Motor neuron (in vitro differentiated cells): ENCODE measurements at places on chromosomes 12 and 14. TPM values are rescaled to one million over a fixed set of nuclear protein-coding genes. Genes with fewer than 3 reads are reported as not detected.

The RFLNA gene
- total RNA-seq, result 2.8 and 4.1 TPM in 2 replicates

The SMOC1 gene
- total RNA-seq, result 1.9 and 3.2 TPM in 2 replicates

The SCN8A gene
- 16.0 and 17.8 TPM in 2 replicates for total RNA-seq

The BHLHE41 gene
- 0.14 and 0.31 TPM in 2 replicates for total RNA-seq

The SYNDIG1L gene
- total RNA-seq, result 0.34 TPM in 1 of 2 replicates, not detected in the other

DNA sequence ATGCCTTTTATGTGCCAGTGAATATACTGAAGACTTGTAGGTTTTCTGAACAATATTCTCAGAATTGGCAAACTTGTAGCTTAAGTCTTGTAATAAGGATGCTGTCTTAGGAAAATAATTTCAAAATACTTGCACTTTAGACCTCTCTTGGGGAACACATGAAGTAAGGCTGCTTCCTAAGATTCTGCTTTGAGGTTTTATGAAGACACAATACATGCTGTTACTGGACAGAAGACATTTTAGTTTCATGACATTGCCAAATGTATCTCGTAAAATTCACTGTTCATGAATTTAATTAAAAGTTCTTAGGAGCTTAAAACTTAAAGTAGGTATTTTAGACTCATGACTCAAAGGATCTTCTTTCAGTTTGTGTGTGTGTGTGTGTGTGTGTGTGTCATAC lies 80.7 kb downstream of the RAD51B start:
- no peak for ATAC-seq

DNA sequence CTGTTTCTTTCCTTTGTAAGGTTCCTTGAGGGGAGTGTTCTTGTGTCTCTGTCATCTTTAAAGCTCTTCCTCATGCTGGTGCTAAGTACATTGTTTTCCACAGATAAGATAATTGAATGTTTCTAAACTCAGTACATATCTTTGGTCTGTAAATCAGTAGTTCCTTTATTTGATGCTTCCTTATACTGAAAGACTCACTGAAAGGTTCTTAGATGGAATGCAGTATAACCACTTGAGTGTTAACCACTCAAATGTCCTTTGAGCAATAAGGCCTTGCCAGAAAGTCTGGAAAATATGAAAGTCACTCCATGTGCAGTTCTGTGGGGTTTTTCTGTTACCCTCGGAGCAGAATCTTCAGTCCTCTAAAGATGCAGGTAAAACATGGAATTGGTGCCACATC lies 23.0 kb upstream of the RNU6-8 start:
- ATAC-seq, result no peak

DNA sequence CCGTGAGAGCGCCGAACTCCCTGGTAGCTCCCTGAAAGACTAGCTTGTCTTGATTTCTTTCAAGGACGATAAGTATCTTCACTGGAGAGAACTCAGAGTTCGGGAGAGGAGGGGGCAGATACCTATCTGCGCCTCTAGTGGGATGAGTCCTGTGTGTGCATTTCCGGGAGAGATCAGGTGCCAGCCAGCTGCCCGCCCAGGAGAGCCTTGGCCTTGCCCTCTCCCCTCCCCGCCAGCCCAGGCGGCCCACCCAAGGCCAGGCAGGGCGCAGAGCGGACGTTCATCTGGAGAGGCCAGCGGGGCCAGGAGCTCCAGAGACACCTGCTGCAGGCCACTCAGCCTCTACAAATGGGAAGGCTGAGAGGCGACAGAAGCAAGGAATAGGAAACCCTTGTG lies 1.0 kb downstream of the CD9 start:
- peak; percentile 39 for ATAC-seq

DNA sequence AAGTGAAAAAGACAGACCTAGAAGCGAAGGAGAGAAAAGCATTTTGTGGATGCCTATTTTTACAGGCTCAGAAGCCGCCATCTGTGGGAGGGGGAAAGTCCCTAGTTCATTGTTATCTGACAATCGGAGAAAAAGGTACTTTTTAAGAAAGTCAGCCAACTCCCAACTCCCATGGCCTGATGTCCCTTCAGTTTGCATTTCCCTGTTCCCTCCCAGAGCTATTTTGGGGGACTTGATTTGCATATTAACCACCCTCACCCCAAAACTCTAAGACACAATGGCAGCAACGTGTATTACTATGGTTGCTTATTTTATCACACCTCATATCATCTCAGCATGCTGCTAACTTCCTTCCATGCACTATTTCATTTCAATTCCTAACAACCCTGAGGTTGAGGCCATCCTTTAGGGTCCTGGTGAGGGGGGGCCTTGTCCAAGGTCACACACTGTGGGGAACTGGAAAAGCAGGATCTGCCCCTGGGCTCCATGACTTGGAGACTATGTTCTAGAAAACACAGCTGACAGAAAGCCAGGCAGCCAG lies 18.7 kb downstream of the HVCN1 start:
- no peak for ATAC-seq

DNA sequence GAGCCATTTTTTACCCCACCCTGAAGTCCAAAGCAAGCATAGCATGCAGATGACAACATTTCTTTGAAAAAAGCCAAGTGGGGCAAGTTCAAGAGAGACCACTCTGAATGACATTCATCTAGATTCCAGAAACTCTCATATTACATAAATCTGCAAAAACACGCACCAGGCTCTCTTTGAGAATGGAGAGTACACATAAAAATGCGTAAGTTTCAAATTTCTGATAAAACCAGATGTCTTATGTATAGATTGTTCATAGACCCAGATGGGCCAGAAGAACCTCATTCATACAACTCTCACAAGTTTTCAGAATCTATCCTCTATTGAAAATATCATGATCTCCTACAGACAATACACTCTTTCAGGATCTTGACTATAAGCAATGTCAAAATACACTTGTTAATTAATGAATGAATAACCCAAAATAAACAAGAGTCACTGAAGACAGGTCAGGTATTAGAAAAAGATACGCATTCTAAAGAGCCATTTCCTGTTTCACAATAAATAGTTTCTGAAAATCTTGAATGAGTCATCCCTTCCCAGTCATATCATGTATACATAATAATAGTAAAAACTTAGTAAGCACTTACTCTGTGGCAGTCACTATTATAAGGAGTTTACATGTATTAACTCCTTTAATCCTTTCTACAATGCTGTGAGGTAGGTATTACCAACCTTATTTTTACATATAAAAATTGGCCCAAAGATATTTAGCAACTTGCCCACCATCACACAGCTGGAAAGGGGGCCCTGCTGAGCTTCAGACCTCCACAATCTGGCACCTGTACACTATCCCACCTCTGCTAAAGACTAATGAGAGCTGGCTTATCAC lies 72.0 kb downstream of the PPP2R5E start:
- ATAC-seq, result peak; percentile 87

DNA sequence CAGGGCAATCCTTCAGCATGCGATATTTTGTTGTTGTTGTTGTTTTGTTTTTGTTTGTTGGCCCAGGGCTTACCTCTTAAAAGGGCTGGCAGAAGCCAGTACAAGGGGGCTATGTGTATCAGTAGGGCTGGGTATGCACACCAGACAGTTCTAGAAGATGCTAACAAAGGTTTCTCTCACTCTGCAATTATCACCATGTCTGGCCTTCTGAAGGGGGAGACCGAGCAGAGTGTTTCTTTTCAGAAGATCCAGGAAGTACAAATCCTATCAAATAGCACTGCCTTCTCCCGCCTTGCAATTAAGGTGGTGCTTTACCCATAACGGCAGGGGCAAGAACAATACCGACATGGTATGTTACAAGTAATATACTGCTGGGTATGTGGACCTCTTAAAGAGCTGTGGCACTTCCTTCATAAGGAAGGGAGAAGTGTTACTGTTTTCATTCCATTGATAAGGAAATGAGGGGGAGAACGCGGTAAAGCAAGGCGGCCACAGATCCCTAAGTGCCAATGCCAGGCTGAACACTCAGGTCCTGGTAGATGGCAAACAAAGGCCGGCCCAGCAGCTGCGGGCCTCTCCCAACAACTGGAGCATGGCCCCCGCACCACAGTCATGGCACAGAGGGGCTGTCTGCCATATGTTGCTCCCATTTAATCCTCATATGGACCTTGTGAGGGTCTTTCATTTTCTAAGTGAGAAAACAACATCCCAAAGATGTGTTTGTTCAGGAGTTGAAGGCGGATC lies 19.2 kb upstream of the CACNA2D4 start:
- no peak for ATAC-seq

GRCh38 chr14:54137614-54137961 lies 181.0 kb upstream of the BMP4 start:
- no peak for ATAC-seq

DNA sequence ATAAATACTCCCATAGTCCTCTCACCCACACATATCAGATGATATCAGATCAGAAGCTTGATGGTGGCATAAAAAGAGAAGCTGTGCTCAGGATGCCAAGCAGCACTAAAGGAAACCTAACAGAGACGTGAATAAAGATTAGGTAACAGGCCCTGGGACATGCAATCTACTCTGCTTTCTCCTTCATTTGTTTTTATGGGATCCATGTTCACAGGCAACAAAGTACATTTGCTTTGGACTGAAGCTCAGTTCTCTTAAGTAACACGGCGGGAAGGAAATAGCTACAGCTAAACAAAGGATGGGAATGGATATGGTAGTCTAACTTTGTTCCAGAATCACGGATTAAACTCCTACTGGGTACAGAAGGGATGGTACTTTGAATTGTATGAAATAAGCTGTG lies 119.5 kb downstream of the TTC7B start:
- no peak for ATAC-seq

DNA sequence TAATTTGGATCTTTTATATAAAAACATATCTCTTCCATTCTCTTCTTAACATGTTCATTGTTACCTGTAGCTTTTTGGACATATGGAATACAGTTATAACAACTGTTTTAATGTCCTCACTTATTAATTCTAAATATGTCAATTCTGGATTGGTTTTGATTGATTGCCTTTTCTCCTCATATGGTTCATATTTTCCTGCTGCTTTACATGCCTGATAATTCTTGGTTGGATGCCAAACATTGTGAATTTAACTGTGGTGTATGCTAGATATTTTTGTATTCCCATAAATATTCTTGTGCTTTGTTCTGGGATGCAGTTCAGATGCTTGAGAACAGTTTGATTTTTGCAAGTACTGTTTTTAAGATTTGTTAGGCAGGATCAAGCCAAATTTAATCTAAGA lies 10.8 kb downstream of the C14orf132 start:
- ATAC-seq, result no peak

DNA sequence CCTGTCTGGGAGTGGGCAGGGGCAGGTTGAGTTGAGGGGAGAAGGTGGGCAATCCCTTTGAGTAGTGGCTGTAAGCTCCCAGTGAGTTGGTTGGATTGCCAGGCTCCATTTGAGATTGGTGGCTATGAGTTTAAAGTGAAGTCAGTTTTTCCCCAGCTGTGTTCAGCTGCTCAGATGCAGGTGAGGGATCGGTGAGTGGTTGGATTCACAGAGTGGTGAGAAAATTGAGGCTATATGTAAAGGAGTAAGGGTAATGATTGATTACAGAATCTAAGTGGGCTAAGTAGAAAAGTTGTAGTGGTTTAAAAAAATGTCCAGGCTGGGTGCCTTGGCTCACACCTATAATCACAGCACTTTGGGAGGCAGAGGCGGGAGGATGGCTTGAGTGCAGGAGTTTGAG lies 68.6 kb downstream of the GLRX5 start:
- no peak for ATAC-seq
